ENCODE measurements at places on chromosomes 5 and 9. TPM values are rescaled to one million over a fixed set of nuclear protein-coding genes. Genes with fewer than 3 reads are reported as not detected.

GRCh38 chr5:163245584-163245983 lies 191.8 kb upstream of the CCNG1 start:
- no peak for DNase-seq

- no peak for DNase-seq
Observed at GRCh38 chr5:96876292-96876850, at the start of gene ERAP2. TSS of gene ERAP2 (plus strand) at chr5:96876500. CDS start at chr5:96879686, 3,186 bp downstream.

GRCh38 chr9:100167915-100168654 lies 69.0 kb downstream of the INVS start:
- DNase-seq: no peak

GRCh38 chr5:61053937-61054336 lies 108.3 kb downstream of the SMIM15 start:
- DNase-seq: no peak

- DNase-seq: no peak
Observed at GRCh38 chr9:14911046-14911445, 818 bp upstream of the FREM1 start.

GRCh38 chr9:17531642-17532254 lies 47.1 kb upstream of the SH3GL2 start:
- DNase-seq: peak; percentile 35

GRCh38 chr9:132698989-132699388 lies 28.7 kb downstream of the GTF3C4 start:
- DNase-seq: no peak

Gene PCDHB16
- total RNA-seq: 1.1 TPM

GRCh38 chr5:71587766-71588532 lies 809 bp downstream of the MCCC2 start:
- DNase-seq: no peak

DNA sequence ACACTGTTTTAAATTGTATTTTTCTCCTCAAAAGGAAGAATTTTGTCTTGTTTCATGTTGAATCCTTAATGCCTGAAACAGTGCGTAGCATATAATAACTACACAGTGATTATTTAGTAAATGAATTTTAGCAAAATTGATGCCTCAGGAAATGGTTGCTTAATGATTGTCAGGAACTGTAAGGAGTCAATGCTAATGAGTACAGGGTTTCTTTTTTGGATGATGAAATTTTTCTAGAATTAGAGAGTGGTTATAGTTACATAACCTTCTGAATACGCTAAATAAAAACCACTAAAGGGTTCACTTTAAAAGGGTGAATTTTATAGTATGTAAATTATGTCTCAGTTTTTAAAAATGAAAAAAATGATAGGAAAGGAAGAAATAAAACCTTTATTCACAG lies 14.9 kb downstream of the FAM151B start:
- DNase-seq: no peak

DNA sequence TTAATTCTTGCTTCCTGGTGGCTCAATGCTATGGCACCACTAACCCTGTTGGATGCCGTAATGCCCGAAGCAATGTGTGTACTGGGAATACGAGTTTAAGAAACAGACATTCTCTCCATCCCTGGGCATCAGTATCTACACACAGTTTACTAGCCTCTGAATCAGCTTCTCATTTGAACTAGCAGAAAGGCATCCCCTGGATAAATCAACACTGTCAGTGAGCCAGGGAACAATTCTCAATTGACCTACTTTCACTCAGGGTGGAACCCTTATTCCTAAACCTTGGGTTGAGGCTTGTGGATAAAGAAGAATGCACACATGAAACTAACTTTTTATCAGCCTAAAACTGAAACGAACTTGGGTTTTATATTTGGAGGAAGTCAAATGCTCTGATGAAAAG lies 331.0 kb downstream of the GADD45G start:
- DNase-seq: no peak

GRCh38 chr5:159825551-159826051 lies 90.7 kb upstream of the ADRA1B start:
- no peak for DNase-seq

GRCh38 chr5:9265441-9266287 lies 280.2 kb downstream of the SEMA5A start:
- peak; percentile 85 for DNase-seq

GRCh38 chr5:171418316-171418981 lies 998 bp upstream of the FGF18 start:
- peak; percentile 100 for DNase-seq

Gene TAF11L5
- not detected for total RNA-seq

Gene IL13
- not detected for total RNA-seq

Data from osteoblast (primary cell).